Islet precursor cell (in vitro differentiated cells): ENCODE measurements at places on chromosomes 3 and 15.
A peak's percentile ranks its signal among the peaks of the same experiment; 100 is the strongest.

GRCh38 chr3:184911570-184911969 is 99.6 kb downstream of the VPS8 start:
- no peak for DNase-seq

DNA sequence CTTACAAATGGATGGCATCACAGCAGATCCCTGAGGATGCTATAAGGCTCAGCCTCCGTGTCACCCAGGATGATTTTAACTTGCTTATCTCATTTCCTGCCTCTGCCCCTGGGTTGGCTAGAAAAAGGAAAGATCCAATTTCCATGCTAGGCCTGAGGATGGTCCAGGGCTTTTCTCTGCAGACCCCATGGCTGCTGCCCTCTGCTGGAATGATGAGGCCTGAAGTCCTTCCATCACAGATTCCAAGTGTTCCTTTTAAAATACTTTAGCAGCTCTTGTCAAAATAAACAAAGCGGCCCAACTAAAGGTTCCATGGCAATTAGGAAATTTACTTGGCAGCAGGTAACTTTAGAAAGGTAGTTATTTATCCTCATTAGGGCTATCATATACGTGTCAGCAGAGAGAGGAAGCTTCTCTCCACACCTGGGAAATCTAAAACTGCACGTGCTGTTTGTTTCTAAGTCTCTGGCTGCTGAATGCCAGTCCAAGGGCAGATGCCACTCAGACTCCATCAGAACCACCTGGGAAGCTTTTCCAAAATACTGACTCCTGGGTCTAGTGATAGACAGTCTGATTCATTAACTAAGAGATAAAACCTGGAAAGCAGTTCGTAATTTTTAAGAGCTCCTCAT is 401.9 kb upstream of the IL12A start:
- peak; percentile 86 for DNase-seq

- DNase-seq: no peak
Observed at GRCh38 chr3:23797491-23797890, 8.3 kb upstream of the UBE2E1 start.

GRCh38 chr15:90862964-90863778 is 5.2 kb upstream of the FURIN start:
- DNase-seq: no peak

DNA sequence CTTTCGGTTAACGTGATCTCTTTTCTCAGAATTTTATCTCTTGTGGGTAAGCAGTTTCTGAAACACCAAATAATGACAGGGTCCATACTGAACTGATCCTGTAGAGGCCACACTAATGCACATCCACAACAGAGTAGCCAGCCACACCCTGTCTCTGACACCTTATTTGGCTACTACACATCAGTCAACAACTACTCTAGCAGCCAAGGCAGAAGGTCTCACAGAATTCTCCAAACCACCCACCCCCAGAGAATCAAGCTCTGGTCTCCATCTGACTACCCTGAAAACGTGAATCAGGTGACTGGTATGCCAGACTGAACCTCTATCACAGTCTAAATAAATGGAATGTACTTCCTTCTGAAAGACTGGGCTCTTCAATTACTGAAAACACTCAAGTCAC is 38.0 kb downstream of the EDC3 start:
- no peak for DNase-seq
